ENCODE measurements at places on chromosomes 11 and 22.

DNA sequence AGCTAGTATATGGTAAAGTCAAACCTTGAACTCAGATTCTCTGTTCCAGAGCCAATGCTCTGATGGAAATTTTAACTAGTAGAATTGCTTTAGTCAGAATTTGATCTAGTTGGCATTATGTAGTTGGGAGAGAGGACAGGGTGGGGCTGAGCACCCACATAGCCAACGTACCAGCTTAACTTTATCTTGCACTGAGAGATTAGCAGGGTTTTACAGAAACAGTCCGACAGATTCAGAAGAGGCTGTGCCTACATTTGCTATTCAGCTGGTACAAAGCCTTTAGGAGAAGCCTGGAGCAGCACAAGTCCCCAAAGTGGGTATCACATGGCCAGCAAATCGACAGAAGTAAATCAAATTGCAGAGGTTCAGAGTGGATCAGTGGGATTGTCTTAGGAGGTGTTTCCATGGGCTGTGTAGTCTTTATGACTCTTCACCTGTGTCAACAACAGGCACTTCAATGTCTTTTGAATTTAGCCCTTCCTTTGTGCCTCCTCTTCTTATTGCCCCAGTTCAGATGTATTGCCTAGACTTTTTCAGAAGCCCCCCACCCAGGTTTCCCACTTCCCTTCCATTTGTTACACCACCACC, 7.3 kb upstream of the CSRP3 start:
- DNase-seq, result no peak

DNA sequence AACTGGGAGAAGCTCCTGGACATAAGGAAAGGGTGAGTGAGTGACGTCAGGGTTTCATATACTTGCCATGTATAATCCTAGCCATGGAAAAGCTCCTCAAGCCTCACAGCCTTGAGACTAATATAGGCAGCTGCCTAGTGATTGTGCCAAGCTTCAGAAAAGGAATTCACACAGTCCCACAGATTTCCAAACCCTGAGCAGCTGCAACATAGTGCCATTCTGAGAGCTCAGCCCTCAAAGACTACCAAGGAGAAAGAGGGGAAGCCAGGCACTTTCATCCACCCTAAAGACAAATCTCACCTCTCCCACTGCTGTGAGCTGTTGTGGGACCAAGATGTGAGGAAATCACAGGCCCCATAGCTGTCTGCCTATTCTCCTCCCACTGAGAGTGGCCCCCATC, 707.9 kb upstream of the ANO5 start:
- no peak for DNase-seq

GRCh38 chr11:111851636-111852035, 19.7 kb downstream of the ALG9 start:
- no peak for DNase-seq

- no peak for DNase-seq
Observed at GRCh38 chr11:57205041-57205641, 23.4 kb downstream of the LRRC55 start.

DNA sequence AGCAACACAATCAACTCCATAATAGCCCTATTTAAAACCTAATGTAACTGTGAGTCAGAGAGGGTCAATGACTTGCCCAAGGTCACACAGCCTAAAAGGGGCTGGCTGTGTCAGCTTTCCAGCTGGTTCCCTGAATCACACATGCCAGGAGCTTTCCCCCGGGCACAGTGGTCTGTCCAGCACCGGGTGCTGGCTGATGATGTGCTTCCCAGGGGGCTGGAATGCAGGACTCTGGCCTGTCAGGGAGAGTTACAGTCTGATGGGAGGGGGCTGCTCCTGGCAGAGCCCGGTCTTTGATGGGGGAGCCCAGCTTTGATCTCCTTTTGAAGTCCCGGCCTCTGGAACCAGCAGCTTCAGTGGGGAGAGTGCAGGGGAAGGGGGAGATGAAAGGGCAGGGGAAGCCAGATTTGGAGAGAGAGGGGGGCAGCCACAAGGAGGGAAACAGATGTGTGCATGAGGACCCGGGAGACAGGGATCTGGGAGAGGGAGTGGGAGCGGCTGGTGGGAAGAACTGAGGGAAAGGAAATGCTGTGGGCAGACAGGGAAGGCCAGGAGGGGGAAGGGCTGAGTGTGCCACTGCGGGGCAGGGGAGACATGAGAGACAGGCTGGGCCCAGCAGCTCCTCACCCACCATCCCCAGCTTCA, 102.7 kb downstream of the NECTIN1 start:
- no peak for DNase-seq

GRCh38 chr22:49719046-49719445, 108.6 kb downstream of the BRD1 start:
- DNase-seq, result no peak

GRCh38 chr11:11984563-11984962, 23.9 kb downstream of the DKK3 start:
- DNase-seq, result no peak

DNA sequence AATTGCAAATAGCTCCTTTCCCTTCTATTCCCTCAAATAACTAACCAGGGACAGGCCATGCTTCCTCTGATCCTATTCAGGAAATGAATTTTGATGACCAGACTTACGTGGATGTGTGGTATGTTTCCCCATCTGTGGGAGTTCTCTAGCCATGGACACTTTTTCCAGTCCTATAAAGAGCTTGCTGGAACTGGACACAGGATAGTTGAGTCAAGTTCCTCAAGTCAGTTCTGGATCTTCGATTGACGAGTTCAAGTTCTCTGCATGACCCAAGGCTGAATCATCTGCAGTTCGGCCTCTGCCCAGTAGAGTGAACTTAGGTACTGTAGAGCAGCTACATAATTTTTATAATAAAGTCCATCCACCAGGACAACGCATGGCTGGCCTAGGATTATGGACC, 52.7 kb upstream of the CCND1 start:
- DNase-seq, result no peak

DNA sequence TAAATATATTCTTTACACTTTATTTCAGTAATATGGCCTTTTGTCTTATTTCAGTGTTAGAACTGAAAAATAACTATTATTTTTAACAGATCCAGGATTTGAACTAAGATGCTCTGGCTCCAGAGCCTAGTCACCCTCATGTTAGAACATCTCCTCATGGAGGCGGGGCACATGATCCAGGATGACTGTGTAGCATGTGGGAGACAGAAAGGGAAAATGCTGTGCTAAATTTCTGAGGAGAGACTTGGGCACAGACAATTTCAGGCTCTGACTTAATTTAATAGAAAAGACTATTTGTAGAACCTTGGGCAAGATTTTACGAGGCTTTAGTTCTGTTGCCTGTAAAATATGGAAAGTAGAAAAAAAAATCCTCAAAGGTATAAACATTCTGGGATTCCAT, 24.1 kb downstream of the CTSC start:
- DNase-seq, result no peak

DNA sequence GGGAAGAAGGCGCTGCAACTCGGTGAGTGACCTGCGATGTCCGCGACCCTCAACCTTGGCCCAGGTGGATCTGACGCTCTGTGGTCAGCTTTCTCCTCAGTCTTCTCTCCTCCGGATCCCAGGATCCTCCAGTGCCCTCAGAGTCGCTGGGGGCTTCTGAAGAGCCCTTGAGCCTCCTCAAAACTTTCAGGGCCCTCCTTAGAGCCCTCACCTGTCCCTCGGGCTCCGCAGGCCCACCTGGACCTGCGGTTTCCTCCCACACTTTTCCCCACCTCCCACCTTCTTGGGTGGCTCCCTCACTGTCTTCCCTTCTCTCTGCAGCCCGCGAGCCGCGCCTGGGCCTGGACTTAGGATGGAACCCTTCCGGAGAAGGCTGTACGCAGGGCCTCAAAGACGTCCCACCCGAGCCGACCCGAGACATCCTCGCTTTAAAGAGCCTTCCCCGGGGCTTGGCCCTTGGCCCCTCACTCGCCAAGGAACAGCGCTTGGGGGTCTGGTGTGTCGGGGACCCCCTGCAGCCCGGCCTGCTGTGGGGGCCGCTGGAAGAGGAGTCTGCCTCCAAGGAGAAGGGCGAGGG, 335 bp downstream of the ZNF408 start:
- DNase-seq, result no peak

- DNase-seq, result no peak
Observed at GRCh38 chr11:87603887-87604286, 566.2 kb downstream of the TMEM135 start.

DNA sequence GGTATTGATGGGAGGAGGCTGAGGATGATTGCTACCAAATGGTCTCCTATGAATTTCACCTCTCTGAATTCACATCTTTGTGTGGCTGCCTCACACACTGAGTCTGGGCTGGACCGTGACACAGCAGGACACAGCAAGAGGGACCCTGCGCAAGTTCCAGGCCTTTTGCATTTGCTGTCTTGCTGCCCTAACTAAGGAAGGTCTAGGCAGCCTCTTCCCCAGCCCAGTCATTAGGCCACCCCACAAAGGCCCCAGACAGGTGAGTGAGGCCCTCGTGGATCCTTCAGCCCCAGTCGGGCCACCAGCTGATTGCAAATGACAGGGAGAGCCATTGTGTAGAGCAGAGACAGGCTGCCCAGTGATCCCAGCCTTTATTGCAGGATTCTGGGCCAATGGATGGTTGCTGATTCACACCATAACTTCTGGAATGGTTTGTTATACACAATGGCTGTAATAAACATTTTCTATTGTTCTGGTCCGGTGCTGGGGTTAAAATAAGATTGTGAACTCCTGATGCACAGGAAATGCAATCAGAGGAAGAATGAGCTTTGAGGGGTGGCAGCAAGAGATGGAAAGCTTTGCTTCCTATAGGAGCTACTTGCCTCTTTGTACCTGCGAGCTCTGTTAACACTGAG, 28.5 kb upstream of the CSNK2A3 start:
- no peak for DNase-seq

DNA sequence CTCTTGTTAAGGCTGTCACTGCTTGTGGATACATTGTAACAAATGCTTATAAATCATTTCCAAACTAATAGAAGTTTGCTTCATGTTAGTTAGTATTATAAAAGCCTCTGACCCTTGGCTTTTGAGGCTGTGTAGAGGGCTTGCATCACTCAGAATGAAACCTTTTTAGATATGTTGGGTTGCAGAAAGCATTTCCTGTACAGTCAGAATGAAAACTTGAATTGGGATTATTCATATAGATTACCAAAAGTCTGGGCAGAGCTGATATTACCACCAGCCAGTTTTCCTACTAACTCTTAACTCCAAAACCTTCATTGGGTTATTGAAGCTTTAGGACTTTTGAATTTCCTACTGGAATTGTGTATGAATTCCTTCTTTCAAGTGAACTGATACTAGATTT, 12.0 kb downstream of the KMT2A start:
- DNase-seq, result no peak

DNA sequence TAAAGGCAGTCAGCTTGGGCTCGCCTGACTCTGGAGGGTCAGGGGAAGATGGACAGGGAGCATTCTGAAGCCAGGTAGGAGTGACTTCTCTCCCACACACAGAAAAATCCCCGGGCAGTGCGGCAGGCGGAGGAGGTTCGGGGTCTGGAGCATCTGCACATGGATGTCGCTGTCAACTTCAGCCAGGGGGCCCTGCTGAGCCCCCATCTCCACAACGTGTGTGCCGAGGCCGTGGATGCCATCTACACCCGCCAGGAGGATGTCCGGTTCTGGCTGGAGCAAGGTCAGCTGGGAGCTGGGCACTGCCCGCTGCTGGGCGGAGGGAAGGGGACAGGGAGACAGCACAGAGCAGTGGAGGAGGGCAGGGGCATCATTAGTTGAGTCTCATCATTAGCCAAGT, 13.2 kb upstream of the POU2F3 start:
- DNase-seq, result no peak

DNA sequence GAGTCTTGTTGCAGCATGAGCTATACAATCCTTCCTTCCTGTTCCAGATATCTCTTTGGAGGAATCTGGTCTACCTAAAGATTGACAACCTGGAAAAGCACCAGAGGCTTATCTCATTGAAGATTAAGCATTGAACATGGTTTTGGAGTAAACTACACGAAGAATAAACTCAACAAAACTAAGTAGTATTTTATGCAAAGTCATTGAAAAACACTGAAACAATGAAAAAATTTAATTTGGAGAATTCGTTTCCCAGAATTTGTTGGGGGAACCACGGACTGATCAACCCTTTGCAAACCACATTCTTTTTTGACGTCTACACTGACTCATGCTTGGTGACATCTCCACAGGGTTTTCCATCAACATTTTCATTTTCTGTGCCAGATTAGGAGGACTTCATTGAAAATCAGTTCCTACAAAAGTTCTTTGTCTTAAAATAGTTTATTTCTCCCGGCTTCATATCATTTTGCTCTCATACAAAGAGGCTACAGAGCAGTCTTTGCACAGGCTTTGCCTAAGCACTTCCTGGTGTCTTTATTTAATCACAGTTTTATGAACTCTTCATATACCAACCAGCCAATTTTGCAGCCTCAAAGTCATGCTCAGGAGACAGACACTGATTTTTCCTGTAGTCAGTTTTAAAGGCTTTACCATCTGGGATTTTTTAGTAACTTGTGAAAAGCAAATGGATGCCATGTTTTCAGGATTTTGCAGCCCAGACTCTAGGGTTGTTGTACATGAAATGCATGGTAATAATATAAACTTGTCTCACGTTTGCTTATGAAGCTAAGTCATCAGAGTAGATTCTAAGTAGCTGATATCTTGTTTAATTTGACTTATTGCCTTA, 186.3 kb downstream of the C11orf91 start:
- DNase-seq, result no peak

- DNase-seq, result peak; percentile 93
Observed at GRCh38 chr22:32204856-32205722, at the start of gene RFPL2. TSS of gene RFPL2 (minus strand) at chr22:32205073. CDS start at chr22:32202451, 2,622 bp downstream.

DNA sequence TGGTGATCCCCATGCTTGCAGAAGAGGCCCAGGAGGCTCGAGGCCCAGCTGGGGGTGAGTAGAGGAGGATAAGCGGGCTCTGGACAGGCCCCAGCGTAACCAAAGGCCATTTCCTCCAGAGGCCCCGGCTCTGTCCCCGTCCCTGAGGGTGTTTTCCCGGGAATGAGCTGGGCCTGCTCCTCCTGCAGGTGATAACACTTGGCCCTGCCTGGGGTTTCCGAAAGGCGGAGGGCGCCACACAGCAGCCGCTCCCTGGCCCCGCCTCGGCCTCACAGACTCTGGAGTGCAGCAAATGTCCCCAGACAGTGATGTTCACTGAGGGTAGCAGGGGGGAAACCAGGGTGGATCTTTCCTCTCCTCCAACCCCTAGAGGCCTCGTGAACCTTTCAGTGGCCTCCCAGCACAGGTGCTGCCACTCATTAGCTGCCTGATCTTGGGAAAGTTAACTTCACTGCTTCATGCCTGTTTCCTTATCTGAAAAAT, 10.5 kb upstream of the MGAT3 start:
- DNase-seq, result no peak

DNA sequence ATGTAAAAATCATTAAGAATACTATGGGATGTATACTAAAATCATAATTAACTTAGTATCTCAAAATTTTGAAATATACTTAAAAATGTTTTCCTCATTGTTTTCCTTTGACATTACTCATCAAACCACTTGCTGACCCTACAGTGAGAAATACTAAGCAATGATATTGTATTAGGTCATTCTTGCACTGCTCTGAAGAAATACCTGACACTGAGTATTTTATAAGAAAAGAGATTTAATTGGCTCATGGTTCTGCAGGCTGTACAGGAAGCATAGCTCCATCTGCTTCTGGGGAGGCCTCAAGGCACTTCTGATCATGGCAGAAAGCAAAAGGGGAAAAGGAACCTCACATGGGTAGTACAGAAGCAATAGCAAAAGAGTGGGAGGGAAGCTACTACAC, 950.9 kb upstream of the CHORDC1 start:
- DNase-seq, result no peak

GRCh38 chr11:3817181-3817800, 8.9 kb downstream of the PGAP2 start:
- DNase-seq, result no peak
